ENCODE measurements at places on chromosomes 7 and 10.
A peak's percentile ranks its signal among the peaks of the same experiment; 100 is the strongest.

GRCh38 chr10:46556515-46557318 lies at the start of gene GPRIN2:
Gene GPRIN2, minus strand, starts transcription at chr10:46556658. Its CDS starts 5,922 bp downstream, at chr10:46550736.
- DNase-seq, result no peak

GRCh38 chr7:30750683-30751650 lies 968 bp upstream of the INMT start:
- DNase-seq, result no peak

GRCh38 chr10:77717336-77717735 lies 79.7 kb upstream of the KCNMA1 start:
- DNase-seq, result no peak

- DNase-seq, result no peak
These were observed 1270.9 kb downstream of the TYW1 start for GRCh38 chr7:68267486-68267885.

DNA sequence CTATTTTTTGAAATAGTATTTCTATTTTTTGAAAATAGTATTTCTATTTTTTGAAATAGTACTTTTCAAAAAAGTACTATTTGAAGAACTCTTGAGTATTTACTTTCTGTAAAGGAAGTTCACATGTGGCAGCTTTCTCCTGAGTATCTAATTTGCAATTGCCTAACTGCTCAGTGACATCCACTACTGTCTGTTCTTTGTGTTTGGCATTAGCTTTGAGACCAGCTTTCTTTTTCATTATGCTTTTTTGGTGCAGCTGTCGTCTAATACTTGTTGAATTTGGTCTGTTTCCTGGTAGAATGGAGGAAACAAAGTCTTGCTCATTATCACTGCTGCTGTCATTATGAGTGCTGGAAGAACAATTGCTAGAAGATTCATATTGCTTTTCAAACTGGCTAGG lies 99.1 kb downstream of the BMPR1A start:
- no peak for DNase-seq

- DNase-seq, result peak; percentile 63
These were observed 47.3 kb downstream of the MYPN start for GRCh38 chr10:68156373-68157185.

DNA sequence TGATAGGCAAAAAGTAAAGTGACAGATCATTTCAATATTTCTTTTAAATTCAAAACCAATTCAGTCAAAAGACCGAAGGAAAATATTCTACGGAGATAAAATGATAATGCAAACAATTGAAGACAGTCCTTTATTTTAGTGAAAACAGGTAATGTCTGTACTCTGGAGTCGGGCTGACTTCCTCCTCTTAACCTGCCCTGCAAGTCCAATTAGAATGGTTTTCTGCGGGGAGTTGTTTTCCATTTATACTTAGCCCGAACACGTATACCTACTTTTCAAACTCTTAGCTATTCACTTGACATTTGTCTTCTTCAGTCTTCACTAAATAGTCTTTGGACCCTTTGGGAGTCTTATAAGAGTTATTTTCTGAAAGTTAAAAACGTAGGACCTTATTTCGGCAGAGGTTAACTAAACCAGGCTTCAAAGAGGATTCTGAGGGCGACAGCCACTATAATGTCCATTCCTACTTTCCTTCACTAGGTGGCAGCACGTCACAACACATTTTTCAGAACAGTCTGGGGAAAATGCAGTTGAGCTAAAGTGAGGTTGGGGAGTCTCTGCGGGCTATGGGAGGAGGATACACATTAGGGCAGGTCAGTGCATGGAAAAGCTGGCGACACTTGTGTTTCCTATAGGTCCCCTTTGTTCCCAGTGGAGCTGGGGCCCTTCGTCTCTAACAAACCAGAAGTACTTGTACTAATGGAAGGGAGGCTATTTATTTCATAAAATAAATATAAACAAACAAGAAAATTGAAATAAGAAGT lies 472.0 kb downstream of the KCNMA1 start:
- DNase-seq, result peak; percentile 56

DNA sequence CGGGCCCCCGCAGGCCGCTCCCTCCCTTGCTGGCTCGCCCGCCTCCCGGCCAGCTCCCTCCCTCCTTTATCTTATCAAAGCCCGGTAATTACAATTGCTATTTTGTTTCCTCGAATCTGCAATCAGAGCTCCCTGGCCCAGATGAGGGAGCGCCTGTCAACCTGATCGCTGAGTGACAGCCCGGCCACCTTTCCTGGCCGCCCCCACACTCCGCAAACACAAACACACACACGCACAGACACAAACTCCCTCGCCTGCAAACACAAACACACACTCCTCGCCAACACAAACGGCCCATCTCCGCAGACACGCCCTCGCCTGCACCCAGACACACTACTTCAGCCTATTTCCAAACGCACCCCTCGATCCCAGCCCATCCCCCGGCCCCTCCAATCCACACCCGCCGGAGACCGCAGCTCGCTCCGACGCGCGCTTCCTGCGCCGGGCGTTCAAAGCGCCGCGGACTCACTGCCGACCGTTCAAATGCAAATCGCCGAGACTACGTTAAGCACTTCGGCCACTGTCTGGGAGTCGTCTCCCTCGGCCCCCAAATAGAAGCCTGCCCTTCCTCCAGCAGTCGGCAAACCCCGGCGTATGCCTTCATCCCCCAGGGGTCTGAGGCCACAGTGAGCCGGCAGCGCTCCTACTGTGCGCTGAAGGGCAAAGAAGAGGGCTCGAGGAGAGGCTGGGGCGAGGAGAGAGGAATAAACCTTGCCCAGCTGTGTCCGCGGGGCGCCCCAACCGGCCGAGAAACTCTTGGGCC lies 3.0 kb upstream of the FGF8 start:
- peak; percentile 36 for DNase-seq

GRCh38 chr7:158185653-158186052 lies 402.0 kb downstream of the PTPRN2 start:
- no peak for DNase-seq

DNA sequence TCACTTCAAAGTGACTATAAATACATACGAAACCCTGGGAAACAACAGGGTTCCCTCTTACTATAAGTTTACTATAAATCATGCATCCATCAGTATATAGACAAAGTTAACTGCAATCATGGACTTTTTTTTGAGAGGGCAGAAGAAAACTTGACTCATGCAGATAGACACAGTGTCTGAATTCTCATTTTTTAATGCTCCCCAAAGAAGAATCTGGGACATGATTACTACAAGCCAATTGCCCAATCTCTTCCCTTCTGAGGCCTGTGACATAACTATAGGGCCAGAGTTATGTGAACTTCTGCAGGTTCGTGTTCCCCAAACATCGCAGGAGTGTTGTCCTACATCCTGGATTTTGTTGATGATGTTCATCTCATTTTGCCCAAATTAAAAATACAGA lies 376.5 kb downstream of the KCNMA1 start:
- no peak for DNase-seq

DNA sequence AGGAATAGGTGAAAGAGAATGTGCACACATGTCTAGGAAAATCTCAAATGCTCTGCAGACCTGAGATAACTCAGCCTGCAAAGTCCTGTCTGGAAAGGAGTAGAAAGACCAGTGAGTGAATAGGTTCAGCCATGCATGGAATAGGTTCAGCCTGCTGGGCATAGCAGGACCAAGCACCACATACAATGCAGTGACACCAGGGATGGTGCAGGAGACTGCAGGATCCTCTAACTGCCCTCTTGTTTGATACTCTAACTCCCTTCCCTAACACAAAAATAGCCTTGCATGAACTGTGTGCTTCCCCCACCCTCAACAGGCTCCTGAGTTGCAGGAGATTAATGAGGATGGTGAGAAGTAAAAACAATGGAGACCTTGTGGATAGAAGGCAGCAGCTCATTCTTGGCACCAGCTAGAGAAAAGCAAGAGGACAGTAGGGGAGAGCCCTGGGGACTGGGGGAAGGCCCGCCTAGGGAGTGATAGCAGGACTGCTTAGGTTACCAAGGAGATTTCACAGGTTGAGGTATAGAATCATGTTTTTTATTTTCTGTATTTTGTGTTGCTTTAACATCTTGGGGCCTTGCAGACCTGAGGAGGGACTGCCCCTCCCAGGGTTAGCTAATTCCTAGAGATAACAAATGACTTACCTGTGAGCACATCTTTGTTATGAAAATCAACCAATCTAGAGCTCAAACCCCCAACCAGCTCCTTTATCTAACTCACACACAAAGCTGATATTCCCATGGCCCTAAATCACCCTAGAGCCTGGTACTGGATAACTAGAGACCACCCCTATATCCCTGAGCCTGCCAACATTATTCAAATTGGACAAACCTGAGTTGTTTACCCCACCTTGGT lies 187.8 kb downstream of the PLPP4 start:
- DNase-seq, result no peak

- no peak for DNase-seq
These were observed 887 bp downstream of the COL13A1 start for GRCh38 chr10:69802424-69803161.

GRCh38 chr7:135499818-135500217 lies 10.1 kb downstream of the CNOT4 start:
- DNase-seq, result no peak

- DNase-seq, result peak; percentile 80
These were observed 38.5 kb upstream of the LRRC17 start for GRCh38 chr7:102874166-102874829.

GRCh38 chr7:3753868-3754267 lies 452.8 kb downstream of the SDK1 start:
- DNase-seq, result no peak

GRCh38 chr10:1272777-1273161 lies 216.6 kb downstream of the WDR37 start:
- no peak for DNase-seq

DNA sequence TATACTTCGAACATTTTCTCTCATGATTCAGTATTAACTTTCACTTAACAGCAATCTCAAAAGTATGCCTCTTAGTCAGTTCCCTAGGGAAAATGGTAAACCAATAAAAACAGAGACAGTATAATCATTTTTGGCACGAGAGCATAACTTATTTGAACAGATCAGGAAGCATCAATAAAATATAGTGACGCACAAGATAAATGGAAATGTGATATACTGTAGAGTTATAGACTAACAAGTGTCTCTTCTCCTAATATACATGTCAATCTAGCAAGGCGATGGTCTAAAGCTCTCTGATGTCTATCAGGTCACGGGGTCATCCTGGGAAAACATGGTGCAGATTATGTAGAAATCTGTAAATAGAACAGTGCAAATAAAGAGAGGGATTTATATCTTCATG lies 131.6 kb downstream of the HGF start:
- no peak for DNase-seq

DNA sequence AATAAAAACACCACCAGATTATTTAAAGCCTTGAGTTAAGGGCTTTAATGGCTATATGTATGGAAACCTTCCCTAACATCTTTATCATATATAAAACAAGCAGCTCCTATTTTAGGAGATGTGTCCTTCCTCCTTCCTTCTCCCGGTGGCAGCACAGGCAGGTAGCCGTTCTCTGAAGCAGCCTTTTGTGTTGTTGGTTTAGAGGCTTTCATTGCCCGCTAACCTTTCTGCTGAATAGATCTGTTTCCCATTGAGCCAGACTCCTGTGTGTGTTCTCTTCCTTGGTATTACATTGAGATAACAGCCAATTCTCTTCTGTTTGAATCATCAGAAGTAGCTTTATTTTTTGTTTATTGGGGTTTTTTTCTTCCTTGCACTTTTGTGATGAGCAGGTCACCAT lies 131.3 kb downstream of the CACNB2 start:
- DNase-seq, result no peak

GRCh38 chr10:71454347-71454746 lies 57.6 kb downstream of the CDH23 start:
- DNase-seq, result no peak

- DNase-seq, result no peak
These were observed 35.5 kb upstream of the PTPRZ1 start for GRCh38 chr7:121837462-121837861.

GRCh38 chr10:123999956-124000615 lies 93.3 kb downstream of the CHST15 start:
- no peak for DNase-seq

- no peak for DNase-seq
These were observed 24.0 kb upstream of the ACTR3B start for GRCh38 chr7:152735443-152736004.

DNA sequence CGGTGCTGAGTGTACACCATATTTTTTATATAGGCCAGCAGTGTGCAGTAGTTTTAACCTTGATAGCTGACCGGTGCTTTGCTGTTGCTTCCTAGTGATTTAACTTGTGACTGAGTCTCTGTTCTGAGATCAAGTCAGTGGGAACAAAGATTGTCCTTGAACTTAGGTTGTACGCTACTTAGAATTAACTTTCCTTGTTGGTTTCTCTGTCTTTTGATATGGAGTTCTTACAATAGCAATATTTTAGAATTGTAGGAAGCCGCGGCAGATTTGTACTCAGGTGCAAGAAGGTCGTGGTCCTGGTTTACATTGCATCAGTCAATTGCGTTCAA lies 1.3 kb downstream of the DDX21 start:
- no peak for DNase-seq

- no peak for DNase-seq
These were observed 27.9 kb upstream of the GATA3 start for GRCh38 chr10:8026349-8027259.

DNA sequence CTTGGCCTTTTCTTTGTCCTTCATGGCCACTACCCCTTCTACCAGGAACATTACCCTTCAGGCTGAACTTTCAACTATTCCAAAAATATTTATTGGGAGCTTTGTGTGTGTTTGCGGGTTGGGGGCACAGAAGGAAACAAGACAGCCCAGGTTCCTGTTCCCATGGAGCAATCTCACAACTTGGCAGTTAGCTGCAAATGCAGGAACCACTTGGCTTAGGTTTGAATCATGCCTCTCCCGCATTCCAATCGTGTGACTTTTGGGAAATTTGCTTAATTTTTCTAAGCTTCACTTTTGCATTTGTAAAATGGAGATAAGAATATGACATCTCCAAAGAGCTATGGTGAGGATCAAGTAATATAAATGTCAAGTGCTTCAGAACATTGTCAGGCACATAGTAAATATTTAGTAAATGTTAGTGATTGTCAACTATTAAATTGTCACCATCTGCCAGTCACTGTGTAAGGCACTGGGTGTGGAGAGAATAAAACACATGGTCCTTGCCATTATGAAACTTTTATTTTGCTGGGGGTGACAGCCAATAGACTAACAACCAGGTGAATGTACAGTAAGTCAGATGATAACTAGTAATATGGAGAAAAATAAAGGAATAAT lies 277.1 kb downstream of the SNX13 start:
- DNase-seq, result no peak

- DNase-seq, result no peak
These were observed 71.9 kb downstream of the OAT start for GRCh38 chr10:124346831-124347230.

DNA sequence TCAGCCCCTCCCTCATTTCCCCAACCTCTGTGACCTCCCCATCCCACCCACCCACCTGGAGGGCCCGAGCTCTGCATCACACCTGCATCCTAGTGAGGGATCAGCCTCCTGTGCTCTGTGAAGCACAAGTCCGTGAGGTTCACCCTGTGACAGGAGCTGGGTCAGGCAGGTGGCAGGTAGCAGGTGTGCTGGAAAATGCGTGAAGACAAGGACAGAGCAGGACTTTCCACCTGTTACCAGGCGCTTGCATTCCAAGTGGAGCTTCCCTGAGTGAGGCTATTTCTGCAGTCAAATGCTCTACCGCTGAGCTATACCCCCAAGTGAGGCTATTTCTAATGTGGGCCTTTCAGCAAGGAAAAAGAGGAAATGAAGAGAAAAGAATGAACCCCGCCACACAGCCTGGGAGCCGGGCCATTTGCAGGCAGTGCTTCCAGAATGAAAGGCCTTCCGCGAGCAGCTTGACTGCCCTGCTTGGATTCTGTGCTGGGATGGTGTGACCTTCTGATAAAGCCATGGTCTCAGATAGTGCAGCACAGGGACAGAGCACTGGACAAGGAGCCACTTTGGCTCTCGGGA lies 13.3 kb upstream of the CPXM2 start:
- DNase-seq, result no peak
